Stimulated activated CD8-positive, alpha-beta memory T cell treated with anti-CD3 and anti-CD28 coated beads, Interleukin-7, amount 100 ng/mL, for 24 hours (primary cell): ENCODE measurements at places on chromosomes 6 and 20.

DNA sequence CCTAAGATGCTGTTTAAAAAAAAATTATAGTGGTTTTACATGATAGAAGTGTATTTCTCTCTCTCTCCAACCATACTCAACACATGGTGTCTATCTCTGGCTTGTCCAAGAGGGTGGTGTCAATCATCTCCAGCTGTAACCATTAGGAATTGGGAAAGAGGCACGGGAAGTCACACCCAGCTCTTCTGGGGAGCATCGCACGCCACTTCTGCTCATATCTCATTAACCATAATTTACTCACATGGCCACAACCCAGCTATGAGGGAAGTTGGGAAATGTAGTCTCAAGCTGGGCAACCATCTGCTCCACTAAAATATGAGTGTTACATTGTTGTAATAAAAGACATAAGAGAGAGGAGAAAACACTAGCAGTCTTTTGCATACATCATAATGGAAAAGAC, 30.4 kb upstream of the TSHZ2 start:
- DNase-seq: no peak

DNA sequence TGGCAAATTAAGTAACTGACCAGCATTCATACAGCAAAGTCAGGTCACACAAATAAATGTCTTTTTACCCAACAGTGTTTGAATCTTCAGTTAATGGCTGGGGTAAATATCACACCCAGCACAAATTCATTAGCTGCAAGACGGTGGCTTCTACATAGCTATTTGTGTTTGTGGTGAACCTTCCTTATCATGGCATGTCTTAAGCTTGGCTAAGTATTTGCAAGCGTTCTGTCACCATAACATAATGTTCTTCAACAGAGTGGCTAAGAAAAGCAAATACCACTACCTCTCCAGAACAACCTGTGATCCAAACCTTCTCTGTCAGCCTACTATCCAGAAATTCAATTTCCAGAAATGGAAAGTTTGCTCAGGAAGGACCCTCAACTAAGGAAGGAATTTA, 255.6 kb upstream of the TAB2 start:
- DNase-seq: no peak

DNA sequence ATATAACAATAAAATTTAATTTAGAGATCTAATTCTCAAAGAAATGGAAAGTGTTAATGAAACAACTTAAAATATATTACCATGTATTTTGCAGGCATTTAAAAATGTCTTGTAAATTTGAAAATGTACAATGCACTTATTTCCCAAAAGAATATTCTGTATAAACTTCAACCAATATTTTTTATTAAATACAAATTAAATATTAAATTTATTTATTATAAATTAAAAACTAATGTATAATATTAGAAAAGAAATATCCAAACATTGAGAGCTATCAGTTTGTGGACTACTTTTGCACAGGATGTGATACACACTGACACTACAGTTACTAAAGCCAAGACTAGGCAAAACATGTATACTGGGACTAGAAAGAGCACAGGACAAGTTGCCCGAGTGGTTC, 707.0 kb upstream of the NRSN1 start:
- DNase-seq: no peak

DNA sequence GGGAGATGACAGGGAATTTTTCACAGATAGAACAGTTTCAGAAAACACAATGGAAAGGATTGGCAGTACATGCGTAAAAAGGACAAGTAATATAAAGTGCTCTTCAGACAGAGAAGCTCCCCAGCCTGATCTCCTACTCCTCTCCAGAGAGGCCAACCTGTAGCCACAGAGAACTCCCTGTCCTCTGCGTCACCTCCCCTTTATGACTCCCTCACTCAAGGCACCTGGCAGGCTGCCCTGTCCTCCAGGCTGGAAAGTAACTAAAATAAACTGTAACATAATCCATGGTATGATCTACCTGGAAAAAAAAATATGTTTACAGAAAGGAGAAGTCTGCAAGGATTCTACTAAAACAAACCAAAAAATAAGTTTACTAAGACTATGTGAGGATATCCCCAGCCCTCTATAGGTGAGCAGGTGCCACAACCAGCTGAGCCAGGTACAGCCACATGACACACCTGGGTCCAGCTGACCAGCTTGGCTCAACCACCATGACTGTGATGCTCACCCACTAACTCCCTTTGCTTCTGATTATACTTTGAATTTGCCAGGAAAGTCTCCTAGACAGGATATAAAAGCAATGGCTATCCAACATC, 29.2 kb downstream of the MBOAT1 start:
- DNase-seq: no peak
